CD4-positive, alpha-beta T cell treated with Interferon gamma for 1 hour (primary cell): ENCODE measurements at places on chromosomes 4 and X.

DNA sequence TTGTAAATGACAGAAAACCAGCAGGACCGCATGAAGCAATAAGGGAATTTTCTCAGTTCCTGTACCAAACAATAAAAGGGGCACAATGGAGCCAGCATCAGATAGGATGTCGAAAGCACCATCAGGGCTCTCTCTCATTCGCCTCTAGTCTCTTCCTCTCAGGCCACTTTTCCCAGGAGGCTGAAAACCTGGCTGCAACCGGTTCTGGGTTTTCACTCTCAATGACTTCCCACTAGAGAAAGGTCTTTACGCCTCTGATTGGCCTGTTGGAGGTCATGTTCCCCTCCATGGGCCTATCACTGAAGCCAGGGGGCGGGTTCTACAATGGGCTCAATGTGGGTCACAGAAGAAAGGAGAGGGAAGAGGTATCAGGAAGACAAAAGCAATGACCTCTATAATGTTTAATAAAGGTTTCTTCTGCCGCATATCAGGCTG lies 29.3 kb downstream of the ZNF827 start:
- no peak for DNase-seq

DNA sequence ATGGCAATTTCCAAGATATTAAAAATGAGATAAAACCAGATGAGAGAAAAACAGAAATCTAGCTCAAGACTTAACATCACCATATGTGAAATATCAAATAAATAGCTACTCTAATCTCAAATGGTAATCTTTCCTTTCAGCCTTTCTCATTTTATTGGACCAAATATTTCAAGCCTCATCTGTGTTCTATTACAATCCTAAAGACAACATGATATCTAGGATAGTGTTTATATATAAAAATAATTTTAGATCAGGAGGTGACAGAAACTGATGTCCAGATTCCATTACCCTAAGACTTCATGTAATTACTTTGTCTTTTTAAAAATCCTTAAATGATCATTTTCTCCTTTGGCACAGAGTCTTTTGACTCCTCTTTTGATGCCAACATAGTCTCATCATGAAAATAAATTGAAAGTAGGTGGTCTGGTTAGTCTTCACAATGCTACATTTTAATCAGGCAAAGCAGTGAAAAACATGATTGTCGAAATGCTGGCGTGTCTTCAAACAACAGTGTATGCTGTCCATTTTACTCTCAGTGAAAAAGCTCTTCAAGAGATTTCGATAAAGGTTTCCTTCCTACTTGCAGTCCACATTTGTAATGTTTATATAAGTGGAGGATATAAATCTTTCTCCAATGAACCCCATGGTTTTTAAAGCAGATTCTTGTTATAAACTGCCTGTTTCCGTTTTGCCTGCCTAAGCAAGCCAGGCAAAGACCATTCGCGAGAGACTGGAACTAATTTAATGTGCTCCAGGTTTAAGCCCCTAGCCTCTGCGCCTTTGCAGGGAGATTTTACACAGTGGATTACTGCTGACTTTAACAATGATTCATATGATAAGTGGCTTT lies 169.8 kb downstream of the SCFD2 start:
- DNase-seq, result no peak

- peak; percentile 31 for DNase-seq
These were observed 26.0 kb downstream of the MANBA start for GRCh38 chr4:102734591-102735385.

- DNase-seq, result no peak
These were observed 142.8 kb upstream of the KCNIP4 start for GRCh38 chr4:22091352-22091717.

DNA sequence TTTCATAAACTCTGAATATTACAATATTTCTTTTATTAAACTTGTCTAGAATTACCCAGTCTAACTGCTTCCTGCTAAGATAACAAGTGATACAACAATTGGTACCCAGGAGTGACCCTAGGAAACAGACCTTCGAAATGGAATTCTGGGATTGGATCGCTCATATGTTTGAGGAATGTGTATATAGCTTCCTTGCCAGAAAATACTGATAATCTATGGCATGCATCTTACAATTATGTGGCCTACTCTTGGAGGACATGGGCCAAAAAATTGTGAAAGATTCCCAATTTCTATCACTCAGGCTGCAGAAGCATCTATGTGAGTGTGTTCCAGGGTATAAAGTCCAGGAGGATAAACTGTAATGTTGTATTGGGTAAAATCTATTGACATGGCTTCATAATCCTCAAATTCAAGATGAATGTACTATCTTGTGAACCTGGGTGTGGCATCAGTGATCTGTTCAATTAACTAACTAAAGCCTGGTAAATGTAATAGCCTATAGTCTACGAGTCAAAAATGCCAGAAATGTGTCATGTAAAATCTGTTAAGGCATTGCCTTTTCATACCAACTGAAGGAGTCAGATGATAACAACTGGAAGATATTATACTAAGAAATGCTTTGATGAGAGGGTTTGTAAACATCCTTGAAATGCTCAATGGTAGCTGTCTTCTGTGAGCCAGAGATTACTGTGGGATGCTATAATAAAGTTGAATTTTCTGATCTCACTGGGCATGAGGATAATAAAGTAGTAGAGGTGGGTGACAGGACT lies 1499.3 kb downstream of the PCDH7 start:
- no peak for DNase-seq
